ENCODE measurements at places on chromosomes 2 and 18.

DNA sequence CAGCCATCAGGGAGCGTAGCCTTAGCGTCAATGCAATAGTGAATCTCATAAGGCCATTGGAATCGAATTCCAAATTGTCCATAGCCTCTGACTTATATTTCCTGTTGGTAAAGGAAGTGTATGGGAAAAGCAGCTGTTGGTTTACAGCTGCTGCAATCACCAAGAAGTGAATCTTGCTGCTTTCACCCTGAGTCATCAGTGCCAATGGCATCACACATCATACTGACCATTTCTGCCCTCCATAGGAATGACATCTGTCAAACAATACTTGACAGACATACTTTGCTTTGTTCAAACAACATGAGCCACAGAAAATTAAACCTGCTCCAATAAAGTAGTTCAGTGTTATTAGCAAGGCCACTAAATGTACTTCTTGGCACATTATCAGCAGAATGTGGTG, 111.2 kb upstream of the KLHL29 start:
- DNase-seq, result no peak

DNA sequence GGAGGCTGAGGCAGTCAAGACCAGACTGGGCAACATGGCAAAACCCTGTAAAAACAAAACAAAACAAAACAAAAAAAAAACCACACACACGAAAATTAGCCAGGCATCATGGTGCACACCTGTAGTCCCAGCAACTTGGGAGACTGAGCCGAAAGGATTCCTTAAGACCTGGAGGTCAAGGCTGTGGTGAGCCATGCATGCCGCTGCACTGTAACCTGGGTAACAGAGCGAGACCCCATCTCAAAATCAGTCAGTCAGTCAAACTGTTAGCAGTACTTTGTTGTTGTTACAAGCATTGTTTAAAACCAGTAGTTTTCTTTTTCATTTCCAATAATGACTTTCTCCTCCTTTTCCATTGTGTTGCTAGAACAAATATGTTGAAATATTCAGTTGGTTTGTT, 21.7 kb downstream of the EPB41L5 start:
- no peak for DNase-seq

GRCh38 chr18:4040391-4041092, 414.6 kb downstream of the DLGAP1 start:
- DNase-seq, result no peak

DNA sequence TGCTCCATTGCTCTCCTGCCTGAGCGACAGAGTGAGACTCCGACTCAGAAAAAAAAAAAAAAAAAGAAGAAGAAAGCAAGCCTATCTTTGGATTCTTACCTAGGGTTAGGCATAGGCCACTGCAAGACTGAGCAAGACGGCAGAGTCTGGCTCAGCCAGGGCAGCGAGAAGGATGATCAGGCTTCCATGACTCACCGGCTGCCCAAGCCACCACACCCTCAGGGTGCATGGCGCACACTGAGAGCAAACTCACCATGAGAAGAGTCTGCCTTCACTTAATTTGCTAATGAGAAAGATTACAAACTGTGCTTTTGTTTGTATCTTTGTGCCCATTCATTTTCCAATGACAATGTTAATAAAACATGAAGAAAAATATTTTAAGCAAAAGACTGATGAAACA, 8.2 kb downstream of the FAM110C start:
- no peak for DNase-seq

DNA sequence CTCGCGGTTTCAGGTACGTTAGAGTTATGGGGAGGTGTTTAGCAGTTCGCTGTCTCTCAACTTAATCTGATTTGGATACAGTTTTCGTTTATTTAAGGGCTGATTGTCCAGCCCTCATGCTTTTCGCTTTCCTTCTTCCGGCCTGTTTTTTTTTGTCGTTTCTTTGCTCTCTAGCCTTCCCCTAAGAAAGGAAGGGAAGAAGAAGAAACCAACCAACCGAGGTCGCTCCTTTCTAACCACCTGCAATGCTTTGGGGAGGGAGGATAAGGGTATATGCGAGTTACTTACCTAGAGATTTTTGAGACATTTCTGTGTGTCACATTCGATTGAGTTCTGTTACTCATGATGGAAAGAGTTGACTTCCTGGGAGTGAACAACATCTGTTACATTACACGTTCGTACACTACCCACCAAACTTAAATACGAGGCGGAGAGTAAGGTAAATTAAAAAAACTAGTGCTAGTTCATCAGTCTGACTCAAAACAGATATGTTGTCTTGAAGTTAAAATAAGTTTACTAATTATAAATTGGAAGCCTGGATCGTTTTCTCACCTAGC, 918 bp downstream of the EIF5B start:
- DNase-seq, result no peak

DNA sequence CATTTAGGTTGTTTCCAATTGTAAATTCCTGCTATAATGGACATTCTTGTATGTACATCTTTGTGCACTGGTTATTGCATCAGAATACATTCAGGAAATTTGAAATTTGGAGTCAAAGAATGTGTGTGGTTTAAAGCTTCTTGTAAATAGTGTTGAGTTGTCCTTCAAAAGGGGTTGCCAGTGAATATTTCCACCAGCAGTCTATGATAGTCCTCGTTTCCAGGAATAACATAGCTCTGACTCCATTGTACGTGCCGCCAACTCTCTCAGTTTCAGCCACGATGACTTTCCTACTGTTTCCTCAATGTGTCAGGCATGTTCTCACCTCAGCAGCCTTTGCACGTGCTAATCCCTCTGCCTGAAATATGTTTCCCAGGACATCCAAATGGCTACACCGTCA, 10.9 kb upstream of the HS6ST1 start:
- no peak for DNase-seq

GRCh38 chr18:11176481-11176881, 27.1 kb upstream of the PIEZO2 start:
- DNase-seq, result no peak

DNA sequence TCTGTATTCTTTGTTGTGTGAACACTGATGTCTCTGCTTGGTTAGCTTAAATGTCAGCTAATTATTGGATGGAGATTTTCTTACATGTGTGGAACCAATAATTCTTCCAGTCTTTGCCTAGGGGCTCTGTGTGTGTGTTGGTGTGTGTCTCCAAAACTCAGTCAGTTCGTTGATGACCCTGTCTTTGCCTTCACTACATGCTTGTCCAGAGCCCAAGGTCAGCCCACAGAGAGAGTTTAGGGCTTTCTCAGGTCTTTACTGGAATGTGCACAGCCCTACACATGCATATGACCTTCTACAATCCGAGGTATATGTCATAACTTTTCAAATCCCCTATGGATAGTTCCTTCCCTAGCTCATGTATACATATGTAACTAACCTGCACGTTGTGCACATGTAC, 74.1 kb upstream of the LDAH start:
- no peak for DNase-seq

- no peak for DNase-seq
Measured at GRCh38 chr2:237702441-237703391, 75.3 kb downstream of the LRRFIP1 start.
